ENCODE measurements at places on chromosomes 2 and 18.

DNA sequence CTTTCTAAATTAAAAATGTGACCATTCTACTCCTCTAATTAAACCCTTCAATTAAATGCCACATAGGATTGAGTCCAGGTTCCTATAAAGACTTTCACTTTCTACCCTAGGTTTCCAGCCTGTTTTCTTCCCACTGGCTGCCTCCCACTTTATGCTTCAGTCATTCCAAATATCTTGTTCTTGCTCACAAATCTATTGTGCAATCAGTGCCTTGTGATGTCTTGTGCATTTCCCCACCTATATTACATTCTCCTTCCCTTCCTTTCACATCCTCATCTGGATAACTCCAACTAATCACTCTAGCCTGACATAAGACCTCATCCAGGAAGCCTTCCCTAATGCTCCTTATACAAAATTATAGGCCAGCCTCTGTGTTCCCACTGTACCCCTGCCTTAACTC is 281.7 kb upstream of the LRATD1 start:
- no peak for DNase-seq

- DNase-seq = peak; percentile 51
Measured at GRCh38 chr2:70947556-70948184, 12.0 kb downstream of the ATP6V1B1 start.

- DNase-seq = no peak
Measured at GRCh38 chr2:156466739-156467405, 30.7 kb downstream of the GPD2 start.

GRCh38 chr18:8536922-8537321 is 72.3 kb upstream of the RAB12 start:
- no peak for DNase-seq

DNA sequence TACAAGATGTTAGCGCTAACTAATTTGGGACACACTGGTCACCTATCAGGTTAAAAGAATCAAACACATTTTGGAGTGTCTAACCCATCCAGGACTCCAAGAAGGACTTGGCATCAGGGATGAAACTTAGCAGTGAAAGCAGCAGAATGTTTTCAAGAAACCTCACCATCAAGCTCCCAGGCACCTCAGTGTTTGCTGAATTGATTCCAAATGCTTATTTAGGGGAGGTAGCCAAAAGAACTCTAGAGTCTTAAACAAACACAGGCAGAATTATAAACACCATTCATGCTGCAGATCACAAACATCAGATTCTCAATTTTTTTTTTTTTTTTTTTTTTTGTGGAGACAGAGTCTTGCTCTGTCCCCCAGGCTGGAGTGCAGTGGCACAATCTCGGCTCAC is 122.8 kb upstream of the UXS1 start:
- DNase-seq = no peak

- no peak for DNase-seq
Measured at GRCh38 chr18:62588217-62588616, 65.4 kb downstream of the ZCCHC2 start.

- no peak for DNase-seq
Measured at GRCh38 chr2:159604159-159604558, 12.2 kb downstream of the BAZ2B start.

- no peak for DNase-seq
Measured at GRCh38 chr2:196086517-196087368, 18.1 kb upstream of the DNAH7 start.

DNA sequence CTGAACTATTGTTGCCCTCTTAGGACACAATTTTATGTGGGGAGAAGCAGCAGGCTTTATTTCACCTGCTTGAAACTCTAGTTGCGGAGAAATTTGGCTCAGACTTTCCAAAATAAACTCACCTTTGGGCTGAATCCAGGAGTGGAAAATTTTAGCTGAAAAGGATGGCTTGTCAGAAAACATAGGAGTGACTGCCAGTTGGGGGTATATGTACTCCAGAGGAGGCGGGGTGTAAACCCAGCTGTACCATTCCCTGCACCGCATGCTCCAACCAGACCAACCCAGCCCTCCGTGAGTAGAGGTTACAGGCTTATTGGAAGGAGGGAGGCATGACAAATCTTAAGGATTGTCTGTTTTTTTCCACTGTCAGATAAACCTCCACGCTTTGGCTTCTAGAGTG is 53.8 kb downstream of the PRKCE start:
- no peak for DNase-seq

DNA sequence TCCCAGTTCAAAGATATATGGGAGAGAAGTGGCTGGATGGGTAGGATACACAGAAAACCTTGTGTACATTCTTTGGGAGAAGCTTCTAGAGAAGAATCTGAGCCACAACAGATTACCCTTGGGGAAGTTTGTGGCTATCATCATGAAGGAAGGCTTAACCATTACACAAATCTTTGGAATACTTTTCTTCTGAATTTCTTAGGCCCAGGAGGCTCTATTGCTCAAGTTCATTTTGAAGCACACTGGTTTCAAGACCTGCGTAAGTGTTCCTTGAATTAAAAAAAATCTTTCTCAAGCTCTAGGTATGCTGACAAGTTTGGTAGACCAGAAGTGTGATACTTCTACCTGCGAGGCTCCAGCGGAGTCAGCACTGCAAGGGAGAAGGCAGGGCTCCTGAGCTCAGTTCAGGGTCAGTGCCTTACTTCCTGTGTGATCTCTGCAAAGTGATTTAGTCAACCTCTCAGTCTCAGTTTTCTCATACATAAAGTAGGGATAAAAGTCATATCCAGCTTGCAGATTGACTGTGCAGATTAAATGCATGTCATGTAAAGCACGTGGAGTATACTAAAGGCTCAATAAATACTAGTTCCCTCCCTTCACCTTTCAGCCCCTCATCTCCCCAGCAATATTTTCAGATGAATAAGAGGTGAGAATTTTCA is 438.6 kb downstream of the DLGAP1 start:
- no peak for DNase-seq
